ENCODE measurements at places on chromosomes 4 and X.

DNA sequence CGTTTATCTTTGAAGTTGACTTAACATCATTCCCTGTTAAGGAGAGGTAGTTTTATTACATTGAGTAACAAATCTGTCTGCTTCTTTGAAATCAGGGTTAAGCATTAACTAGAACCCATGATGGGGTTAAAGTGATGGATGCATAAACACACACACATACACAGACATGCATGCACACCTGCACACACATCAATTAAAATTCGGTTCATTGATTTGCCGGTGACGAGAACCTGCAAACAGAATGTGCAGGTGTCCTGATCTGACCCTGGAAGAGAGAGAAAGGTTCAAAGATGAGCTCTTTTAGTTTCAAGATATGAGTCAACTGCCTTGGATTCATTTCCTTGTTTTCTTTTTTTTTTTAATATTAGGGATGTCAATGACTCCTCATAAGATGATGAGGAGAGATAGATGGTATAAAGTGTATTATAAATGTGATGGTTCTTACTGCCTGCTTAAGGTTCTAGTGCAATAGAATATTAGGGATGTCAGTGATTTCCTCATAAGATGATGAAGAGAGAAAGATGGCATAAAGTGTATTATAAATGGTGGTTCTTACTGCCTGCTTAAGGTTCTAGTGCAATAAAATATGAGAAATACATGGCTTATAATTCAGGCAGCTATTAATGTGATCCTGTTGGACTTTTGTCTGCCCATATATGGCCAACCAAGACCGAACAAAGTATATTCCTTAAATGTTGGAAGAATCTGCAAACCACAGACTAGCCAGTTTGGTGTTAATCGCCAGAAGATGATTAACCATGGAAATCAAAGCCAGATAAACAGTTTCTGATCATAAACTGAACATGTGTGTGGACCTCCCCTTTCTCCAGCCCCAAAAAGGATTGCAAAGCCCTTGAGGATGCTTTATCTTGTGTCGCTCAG is 14.1 kb upstream of the CD99 start:
- DNase-seq: no peak

DNA sequence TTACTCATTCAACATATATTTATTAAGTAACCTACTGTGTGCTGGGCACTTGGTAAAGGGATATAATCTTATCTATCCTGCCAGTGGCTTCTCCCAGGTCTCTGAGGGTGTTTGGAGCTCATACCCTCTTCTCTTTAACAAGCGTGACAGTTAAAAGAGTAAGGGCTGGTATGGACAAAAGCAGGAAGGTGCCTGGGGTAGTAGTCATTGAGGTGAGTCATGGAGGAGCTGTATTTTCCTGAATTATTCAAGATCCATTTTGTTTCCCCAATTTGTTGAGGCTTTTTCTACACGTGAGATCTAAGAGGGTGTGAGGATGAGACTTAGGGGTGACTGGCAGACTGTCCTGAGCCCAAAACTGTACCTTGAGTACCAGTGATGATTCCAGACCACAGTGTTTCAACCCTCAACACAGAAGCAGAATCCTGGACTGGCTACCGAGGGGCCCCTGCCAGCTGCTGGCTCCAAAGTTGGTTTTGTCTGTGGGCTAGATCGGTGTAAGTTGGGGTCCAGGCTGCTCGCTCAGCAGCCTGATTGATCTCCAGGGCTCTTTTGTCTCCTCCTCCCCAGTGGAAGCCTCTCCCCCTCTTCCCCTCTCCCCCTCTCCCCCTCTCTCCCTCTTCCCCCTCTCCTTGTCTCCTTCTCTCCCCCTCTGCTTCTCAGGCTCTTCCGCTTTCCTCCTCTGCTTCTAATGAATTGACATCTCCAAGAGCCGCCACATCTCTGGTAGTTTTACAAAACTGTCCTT is at the start of gene DRP2:
TSS of gene DRP2 (plus strand) at position 671 of the 748 bp plus-strand sequence. CDS start 11,862 bp downstream, outside the sequence.
- no peak for DNase-seq

- DNase-seq: no peak
Observed at GRCh38 chr4:87241336-87241735, 20.9 kb upstream of the KLHL8 start.

DNA sequence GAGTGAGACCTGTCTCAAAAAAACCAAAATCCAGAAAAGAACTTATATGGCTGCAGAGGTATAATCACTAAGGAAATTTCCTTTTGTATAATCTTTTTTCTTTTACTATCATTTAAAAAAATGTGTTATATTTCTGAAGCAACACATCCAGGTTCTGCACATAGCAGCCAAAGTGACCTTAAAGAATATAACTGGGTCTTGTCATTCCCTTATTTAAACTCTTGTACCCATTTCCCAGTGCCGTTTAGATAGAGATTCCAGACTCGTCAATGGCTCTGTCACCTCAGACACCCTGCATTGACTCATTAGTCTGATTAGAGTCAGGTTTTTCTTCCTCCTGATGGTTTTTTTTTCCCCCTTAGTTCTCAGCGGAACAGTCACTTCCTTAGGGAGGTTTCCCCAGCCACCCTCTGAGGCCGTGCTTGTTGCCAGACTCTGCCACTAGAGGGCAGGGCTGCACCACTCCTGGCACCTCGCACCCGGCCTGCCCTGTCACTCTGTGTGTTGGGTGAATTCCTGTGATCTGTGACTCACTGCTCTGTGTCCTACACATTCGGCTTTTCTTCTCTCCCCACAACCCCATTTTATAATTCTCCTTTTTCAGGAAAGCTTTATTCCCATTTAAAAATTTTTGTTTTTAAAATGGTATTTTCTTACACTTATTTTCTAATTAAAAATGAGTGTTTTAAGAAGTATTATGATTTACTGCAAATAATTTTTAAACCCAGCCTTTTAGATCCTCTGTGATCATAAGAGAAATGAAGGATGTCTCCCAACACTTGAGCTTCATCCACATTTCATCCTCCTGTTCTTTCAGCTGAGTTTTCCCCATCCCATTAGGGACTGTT is 32.1 kb downstream of the HTT start:
- peak; percentile 81 for DNase-seq

GRCh38 chrX:147933815-147934214 is 22.1 kb downstream of the FMR1 start:
- DNase-seq: no peak

DNA sequence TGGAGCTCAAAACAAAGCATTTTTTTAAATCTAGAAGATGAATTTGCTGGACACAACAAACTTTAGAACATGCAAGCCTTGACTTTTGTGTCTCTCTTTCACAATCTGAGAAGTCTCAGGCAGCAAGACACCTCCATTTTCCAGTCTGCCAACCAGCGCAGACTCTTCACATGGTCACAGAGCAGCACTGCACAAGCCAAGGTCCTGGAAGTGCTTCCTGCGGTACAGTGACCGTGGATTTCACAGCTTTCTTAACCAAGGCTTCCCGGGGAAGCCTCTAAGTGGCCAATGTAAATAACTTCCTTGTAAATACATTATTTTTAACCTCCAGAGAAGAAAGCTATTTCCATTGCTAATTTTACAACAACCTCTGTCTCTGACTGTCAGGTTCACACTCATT is 31.2 kb downstream of the ZNF827 start:
- no peak for DNase-seq

GRCh38 chr4:186326391-186326790 is 60.4 kb downstream of the F11 start:
- no peak for DNase-seq

GRCh38 chr4:156946516-156947424 is 24.8 kb downstream of the PDGFC start:
- DNase-seq: no peak

GRCh38 chr4:108160741-108161352 is 7.9 kb downstream of the LEF1 start:
- peak; percentile 52 for DNase-seq
